ENCODE measurements at places on chromosomes 16 and 17.
A peak's percentile ranks its signal among the peaks of the same experiment; 100 is the strongest.

DNA sequence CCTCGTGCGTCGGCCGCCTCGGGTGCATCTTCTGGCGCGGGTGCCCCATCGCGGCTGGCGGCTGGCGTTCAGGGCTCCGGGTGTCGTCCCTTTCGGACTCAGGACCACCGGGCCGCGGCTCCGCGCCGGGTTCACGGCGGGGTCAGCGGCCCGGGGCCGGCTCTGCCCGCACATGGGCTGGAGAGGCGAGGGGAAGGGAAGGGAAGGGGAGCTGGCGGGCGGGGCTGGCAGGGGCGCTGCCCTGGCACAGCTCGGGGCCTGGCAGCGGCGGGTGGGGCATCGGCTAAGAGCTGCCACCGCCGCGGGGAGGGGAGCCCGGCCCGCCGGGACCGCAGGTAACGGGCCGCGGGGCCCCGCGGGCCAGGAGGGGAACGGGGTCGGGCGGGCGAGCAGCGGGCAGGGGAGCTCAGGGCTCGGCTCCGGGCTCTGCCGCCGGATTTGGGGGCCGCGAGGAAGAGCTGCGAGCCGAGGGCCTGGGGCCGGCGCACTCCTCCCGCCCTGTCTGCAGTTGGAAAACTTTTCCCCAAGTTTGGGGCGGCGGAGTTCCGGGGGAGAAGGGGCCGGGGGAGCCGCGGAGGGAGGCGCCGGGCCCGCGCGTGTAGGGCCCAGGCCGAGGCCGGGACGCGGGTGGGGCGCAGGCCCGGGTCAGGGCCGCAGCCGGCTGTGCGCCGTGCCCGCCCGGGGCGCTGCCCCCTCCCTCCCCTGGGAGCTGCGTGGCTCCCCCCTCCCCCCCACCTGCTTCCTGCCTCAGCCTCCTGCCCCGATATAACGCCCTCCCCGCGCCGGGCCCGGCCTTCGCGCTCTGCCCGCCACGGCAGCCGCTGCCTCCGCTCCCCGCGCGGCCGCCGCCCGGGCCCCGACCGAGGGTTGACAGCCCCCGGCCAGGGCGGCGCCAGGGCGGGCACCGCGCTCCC, 646 bp downstream of the HIC1 start:
- DNase-seq, result no peak

DNA sequence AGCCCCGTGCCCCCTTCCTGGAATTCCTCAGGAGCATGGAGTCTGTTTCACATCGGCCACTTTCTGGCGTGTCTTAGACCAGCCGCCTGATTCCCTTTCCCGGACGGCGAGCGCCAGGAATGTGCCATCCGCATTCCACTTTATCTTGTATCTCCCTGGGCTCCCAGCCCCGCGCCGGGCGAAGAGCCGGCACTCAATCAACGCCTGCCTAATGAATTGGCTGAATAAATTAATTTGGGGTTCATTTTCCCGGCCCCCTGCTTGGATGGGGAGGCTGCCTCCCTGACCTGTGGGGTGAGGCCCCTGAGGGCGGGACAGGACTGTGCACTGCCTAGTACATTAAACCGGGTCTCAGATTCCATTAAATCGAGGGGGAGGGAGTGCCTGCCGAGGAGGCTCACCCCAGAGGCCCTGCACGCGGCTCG, 282.3 kb upstream of the TNRC6C start:
- DNase-seq, result no peak

DNA sequence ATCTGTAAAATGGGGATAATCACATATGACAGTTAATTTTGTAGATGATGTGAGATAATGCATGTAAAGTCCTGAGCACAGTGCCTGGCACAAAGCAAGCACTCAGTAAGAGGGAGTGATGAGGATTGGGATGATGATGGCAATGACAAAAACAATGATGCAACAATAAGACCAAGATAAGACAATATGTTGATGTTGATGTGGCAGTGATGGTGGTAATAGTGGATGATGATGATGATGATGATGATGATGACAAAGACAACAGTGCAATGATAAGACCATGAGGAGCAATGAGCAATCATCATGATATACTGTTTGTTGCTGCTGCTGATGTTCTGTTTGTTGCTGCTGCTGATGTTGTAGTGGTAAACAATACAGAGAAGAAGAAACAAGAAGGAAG, 344.1 kb downstream of the NPIPA8 start:
- no peak for DNase-seq

- peak; percentile 77 for DNase-seq
Observed at GRCh38 chr17:79838522-79839274, 542 bp downstream of the CBX4 start.

DNA sequence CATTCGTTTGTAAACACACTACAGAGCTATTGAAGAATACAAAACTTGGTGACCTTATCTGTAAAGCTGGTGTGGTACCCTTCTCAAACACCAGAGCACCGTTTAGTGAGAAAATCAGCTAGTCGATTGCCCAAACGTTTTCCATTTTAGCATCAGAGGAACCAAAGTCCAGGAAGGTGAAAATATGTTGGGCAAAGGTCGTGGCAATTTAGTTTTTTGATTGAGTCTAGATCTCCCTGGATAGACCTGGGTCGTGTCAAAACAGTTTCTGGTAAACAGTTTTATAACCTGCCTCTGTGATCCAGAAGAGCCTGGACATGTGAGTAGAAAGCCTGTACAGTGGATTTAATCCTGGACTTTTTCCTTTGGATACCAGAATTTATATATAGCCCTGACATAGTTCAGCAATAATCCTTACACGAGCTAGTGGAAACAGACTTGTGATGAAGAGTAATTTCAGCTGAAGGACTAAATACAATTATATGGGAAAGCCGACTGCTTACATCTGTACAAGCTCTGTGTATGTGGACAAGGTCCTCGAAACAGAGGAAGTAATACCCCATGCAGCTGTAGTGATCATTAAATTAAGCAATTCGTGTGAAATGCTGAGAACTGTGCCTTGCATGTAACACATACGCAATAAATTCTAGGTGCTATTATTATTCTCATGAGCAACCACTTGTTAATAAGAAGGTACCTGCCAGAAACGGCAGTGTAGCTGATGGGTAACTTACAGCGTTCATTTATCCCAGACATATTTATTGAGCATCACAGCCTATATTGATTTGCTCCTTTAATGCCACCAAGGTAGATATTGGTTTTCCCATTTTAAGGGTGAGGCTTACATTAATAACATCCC, 72.5 kb downstream of the MAP2K6 start:
- no peak for DNase-seq

- DNase-seq, result no peak
Observed at GRCh38 chr17:44223541-44224071, 4.1 kb upstream of the UBTF start.

DNA sequence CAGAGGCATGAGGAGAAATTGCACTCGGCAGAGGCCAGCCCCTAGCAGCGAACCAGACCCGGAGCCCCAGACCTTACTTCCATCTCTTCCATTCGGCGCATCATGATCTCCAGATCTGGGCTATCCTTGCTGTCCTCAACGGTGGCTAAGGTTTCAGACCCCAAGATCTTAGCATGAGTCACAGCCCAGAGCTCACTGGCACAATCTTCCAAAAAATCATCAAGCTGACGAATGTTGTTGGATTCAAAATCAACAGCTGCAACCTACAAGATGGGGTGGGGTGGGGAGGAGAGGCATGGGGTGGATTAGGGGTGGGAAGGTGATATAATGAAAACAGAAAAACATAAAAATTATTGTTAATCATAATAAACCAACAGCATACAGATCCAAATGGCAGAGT, 39.7 kb upstream of the PITPNM3 start:
- no peak for DNase-seq

DNA sequence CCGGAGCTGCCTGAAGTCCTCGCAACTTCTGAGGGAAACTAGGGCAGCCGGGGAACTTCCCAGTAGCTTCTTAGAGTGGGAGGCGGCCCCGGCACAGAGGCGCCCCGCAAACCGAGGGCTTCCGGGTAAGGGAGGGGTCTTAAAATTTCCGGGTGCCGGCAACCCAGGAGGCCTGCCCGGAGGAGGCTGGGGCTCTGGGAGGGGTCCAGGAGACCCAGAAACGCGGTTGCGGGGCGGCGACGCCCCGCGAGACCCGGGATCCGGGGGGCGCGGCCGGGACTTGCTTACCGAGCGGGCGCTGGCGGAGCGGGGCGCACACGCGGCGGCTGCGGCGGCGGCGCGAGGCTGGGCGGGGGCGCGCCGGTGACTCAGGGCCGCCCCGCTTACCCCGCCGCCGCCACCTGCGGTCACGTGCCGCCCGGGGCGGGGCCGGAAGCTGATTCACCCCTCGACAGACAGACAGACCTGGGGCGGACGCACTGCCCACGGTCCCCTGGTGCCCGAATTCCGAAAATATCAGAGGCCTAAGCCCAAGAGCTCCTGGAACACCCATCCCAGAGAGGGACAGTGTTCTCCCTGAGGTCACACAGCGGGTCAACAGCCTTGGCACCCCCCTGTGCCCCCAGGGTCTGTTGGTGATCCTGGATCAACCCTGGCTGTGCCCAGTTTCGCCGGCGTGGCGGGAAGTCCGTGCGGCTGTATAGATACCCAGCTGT, at the start of gene FAM83G:
Gene FAM83G, minus strand, starts transcription at position 344 of the 716 bp plus-strand sequence. CDS start 723 bp downstream, outside the sequence.
- no peak for DNase-seq

GRCh38 chr16:1495211-1495888, 2.2 kb downstream of the TELO2 start:
- DNase-seq, result no peak

GRCh38 chr17:48505788-48506187, 25.0 kb downstream of the HOXB1 start:
- peak; percentile 22 for DNase-seq

DNA sequence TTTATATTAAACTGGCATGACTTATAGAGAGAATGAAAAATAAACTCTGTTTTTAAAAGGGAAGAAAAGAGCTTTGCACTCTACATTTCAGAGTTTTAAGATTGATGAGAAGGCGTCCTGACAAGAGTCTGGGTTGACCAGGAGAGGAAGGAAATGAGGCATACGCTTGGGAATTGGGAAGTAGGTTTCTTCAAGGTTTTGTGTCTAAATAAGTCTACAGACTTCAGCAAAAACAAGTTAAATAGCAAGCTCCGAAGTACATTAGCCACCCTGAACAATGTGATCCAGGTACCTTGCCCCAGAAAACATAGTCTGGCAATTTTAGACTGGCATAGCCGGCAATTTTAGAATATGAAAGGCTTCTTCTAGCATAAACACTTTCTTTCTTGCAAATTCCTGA, 28.5 kb upstream of the CCDC182 start:
- no peak for DNase-seq

- DNase-seq, result no peak
Observed at GRCh38 chr16:73040735-73041402, 7.1 kb downstream of the ZFHX3 start.

DNA sequence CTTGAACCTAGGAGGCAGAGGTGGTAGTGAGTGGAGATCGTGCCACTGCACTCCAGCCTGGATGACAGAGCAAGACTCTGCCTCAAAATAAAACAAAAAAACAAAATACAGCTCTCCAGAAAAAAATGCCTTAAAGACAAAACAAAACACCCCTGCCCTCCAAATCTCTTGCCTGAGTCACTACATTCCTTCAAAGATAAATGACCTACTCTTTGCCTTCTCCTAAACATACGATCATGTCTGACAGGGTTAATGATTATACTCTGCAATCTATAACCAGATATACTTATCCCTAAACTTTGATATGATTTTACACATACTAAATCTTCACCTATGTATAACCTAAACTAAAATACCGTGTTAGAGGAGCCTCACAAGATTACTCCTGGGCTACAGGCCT, 1.4 kb upstream of the SETD6 start:
- no peak for DNase-seq

DNA sequence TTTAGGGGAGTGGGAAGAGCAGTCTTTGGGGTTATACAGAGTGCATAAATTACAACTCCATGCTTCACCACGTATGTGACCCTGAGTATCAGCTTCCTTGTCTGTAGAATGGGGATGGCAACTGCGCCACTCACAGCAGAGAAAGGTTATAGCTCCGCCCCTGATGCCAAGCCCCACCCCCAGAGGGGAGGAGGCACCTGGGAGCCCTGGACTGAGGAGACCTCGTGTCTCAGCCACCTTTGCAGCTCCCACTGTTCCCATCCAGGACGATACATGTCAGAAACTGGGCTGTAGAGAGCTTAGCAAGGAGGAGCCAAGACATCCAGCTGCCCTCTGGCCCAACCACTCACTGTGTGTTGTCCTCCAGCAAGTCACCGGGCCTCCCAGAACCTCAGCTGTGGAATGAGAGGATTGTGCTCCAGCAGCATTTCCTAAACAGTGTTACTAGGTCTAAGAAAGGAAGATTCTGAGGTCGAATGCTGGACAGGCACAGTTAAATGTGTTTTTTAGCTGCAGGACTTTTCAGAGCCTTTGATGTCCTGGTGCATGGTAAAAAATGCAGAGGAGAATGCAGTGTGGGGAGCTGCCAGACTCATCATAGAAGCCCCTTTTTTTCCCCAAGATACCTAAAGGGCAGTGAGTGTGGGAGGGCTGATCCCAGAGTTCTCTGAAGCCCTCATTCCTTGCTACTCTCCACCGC, 49.4 kb downstream of the BEAN1 start:
- no peak for DNase-seq

GRCh38 chr17:57587193-57587969, 157.7 kb downstream of the CCDC182 start:
- DNase-seq, result no peak

- no peak for DNase-seq
Observed at GRCh38 chr17:51720439-51720838, 438.1 kb downstream of the CA10 start.

DNA sequence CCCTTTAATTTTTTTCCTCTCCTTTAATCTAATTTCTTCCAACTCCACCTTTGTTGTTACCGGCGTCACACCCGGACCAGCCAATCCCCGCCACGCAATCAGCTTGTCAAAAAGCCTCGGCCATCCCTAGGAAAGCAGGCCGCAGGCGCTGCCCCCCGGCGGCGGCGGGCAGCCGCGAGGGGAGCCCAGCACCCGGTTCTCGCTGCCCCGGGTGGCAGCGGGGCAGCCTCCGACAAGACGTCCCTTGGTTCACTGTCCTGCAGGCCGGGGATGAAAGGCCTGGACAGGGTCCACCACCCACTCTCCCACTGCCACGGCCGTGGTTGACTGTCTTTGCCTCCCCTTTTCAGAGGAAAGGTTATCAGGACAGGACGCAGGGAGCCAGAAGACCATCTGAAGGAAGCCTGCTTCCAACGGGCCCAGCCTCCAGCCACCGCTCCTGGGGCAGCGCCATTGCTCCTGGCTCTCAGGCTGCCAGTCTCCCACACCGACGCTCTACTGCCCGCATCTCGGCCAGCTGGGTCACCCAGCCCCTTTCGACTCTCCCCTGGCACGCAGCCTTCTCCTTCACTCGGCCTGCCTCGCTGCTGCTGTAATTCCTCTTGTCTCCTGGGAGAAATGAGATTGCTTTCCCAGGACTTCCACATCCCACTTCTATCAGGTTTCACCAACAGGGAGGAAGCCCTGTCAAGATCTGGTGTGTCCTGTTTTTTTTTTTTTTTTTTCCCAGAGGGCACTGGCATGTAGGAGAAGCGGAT, 2.8 kb upstream of the UBTF start:
- peak; percentile 67 for DNase-seq

GRCh38 chr17:11578998-11579397, 19.3 kb upstream of the DNAH9 start:
- DNase-seq, result no peak

All from Kasumi-1 (cell line).